ENCODE measurements at places on chromosomes 7 and 10.
A peak's percentile ranks its signal among the peaks of the same experiment; 100 is the strongest.

- DNase-seq: no peak
These were observed 519.2 kb downstream of the TFEC start for GRCh38 chr7:115511330-115511729.

DNA sequence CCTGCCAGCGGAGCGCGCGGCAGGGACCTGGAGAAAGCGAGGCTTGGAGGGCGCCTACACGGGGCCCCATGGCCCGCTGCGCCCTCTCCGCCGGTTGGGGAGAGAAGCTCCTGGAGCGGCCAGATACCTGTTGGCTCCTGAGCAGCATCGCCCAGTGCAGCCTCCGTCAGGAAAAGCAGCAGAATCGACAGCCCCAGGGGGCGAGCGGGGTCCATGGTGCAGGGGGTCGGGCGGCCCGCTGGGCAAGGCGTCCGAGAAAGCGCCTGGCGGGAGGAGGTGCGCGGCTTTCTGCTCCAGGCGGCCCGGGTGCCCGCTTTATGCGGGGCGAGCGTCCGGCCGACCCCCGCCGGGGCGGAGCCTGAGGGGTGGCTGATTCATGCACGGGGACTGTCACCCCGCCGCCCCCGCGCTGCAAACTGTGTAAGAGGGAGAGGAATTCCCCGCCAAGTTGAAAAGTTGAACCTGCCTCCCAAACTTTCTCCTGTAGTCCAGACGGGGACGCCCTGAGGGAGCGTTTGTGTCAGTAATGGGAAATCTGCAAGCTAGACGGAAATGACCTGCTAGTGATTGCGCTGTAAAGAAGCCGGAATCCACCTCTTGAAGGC, at the start of gene TFPI2:
TSS of gene TFPI2 (minus strand) at position 290 of the 605 bp plus-strand sequence. CDS start at position 215, 75 bp downstream.
- peak; percentile 77 for DNase-seq

GRCh38 chr10:98427011-98427515, 12.1 kb upstream of the PYROXD2 start:
- no peak for DNase-seq

DNA sequence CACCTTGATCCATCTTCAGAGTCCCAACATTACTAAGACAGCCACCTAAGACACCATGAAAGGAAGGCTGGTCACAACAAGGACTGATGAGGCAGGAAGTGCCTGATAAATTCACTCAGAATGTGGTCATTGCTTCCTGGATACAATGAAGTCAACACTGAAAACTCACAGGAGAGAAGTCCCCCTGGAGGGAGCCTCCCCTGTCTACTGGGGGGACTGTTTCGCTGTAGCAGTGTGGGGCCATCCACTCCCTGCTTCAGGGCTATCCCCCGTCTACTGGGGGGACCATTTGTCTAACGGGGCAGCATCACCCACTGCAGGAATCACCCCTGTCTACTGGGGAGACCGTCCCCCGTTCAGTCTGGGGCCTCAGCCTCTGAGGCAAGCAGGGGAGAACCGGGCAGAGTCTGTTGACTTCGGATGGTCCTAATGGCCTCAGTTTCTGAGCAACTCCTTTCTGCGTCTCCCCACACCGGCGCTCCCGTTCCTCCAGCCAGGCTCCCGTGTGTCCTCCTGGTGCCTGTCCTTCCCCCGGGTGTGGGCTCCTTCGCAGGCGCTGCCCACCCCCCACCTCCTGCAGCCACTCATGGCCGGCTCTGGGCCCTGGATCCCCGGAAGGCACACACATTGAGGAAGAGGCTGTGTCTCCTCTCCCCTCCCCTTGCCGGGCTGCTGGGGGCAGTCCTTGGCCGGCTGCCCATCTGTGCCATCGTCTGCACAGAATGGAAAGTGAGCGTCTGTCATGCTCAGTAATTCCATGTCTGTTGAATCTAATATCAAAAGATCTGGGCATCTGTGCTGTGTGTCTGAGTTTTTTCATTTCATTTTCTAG, 59.9 kb upstream of the DNAJB6 start:
- DNase-seq: no peak

GRCh38 chr10:6516929-6517284, 63.2 kb downstream of the PRKCQ start:
- DNase-seq: no peak

GRCh38 chr10:3872712-3873329, 87.8 kb upstream of the KLF6 start:
- peak; percentile 30 for DNase-seq

DNA sequence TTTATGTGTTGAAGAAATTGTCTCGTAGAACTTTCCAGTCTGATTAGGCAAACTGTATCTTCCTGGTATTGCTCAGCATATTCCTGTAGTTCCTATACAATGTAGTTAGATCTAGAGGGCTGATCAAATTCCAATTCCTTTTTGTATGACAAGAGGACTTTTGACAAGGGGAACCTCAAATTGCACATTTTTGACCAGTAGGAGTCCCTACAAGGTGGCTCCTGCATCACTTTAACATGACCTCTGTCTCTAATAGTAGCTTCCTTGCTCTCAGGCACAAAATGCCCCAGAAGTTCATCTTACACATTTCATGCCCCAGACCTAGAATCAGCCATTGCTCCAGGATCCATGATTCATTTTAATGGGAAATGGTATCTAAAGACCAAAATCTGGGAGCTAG, 18.7 kb downstream of the HERPUD2 start:
- DNase-seq: no peak

- peak; percentile 8 for DNase-seq
These were observed 1069.1 kb upstream of the AUTS2 start for GRCh38 chr7:68529221-68529620.

GRCh38 chr10:129277841-129278240, 189.2 kb upstream of the MGMT start:
- no peak for DNase-seq

DNA sequence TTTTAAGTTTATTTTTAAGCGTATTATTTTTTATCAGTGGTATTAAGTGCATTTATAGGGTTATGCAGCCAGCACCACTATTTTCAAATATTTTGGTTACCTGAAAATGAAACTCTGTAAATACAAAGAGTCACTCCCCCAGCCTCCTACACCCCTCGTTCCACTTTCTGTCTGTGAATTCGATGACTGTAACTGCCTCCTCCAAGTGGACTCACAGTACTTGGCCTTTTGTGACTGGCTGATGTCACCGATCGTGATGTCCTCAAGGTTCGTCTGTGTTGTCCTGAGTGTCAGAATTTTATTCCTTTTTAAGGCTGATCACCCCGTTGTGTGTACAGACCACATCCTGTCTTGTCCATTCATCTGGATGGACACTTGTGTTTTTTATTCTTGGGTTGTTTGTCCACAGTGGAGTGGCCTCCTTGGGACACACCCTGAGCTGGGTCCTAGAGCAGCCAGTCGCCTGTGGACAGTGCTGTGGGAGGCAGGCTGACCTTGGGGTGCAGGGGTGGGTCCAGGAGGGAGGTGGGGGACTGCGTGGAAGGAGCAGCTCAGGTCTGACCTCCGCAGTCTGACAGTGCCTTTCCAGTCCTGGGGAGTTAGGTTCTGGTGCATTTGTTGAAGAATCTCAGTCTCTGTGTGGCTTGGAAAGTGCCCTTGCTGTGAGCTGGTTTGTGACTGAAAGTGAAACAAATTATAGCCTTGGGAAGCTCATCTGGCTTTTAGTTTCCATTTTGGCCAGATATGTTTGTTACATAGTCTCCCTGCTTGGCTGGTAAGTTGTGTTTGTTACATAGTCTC, 6.9 kb downstream of the MTG1 start:
- no peak for DNase-seq

- DNase-seq: no peak
These were observed 168.1 kb downstream of the KLF6 start for GRCh38 chr10:3616880-3617279.

DNA sequence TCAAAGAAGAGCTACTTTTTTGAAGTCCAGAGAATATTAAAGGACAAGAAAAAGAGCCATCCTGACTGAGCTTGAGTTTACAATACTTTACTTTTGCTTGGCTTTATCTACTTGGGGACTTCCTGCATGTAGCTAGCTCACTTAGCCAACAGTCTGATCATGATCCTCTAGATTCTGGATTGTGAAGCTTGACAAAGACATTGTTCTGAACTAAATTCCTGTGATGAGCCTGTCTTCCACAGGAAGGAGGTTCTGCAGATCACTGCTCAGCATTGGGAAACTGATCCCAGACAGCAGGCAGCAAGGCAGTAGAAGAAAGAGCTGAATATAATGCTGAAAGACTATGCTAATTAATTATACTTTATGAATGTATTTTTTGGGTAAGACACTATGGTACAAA, 296.4 kb downstream of the DGKB start:
- DNase-seq: no peak

DNA sequence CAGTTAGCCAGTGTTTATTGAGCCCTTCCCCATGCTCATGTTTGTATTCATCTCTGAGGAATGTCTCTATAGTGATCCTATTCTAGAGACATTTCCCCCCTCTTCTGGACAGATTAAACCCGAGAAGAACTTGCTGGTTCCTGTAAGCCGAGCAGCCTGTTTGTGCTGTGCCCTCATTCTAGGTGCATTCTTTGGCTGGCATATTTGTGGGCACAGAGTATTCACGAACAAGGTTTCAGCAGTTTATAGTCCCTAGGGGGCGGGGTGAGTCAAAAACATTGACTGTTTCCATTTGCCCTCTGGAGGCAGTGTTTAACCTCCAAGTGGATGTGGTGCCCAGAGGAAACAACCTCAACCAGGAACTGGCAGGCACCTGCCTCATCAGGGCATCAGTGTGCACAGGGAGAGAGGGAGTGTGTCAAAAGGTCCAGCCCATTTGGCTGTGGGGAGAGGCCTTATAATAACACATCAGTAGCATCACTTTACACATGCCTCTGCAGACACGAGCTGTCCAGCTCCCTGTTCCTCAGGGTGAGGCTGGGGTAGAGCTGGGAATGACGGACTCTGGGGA, 273.3 kb upstream of the LRGUK start:
- DNase-seq: peak; percentile 46

DNA sequence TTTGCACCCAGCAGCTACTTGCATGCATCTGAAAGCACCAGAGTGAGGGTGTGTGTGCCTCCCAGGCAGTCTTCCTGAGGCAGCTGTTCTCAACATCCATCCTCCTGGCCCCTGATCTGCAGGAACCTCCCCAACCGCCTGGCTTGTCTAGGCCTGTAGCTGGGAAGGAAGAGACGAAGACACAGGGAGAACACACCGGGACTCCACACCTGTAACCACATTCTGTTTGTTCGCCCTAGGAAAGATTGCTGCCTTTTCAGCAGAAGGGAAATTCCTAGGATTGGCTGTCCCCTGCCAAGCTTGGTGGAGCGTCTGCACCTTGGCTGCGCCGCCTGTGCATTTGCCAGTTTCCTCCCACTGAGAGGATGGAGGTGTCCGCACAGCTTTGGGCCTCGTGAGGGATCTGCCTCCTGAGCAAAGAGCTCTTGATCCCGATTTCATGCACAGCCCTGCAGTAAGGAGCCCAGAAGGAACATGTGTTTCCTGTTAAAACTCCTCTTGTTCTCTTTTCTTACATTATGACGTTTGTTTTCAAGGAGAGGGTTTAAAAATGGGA, 154.6 kb downstream of the TPST1 start:
- DNase-seq: no peak

DNA sequence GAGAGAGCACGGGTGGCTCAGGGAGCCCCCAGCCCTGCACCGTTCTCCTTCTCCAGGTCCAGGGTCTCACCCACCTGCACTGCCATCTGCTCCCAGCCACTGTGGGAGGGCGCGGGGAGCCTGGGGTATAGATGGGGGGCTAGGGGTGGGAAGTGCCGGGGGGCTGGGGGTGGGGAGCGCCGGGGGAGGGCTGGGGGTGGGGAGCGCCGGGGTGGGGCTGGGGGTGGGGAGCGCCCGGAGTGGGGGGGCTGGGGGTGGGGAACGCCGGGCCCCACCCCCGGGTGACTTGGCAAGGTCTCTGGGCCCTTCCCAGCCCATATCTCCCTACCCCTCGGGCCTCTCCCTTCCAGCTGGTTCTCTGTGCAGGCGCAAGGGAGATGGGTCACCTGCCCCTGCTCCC, at the start of gene GRIFIN:
TSS of gene GRIFIN (minus strand) at position 101 of the 400 bp plus-strand sequence. CDS start at position 86, 15 bp downstream.
- DNase-seq: no peak

GRCh38 chr7:65910237-65910636, 37.4 kb downstream of the VKORC1L1 start:
- DNase-seq: no peak

DNA sequence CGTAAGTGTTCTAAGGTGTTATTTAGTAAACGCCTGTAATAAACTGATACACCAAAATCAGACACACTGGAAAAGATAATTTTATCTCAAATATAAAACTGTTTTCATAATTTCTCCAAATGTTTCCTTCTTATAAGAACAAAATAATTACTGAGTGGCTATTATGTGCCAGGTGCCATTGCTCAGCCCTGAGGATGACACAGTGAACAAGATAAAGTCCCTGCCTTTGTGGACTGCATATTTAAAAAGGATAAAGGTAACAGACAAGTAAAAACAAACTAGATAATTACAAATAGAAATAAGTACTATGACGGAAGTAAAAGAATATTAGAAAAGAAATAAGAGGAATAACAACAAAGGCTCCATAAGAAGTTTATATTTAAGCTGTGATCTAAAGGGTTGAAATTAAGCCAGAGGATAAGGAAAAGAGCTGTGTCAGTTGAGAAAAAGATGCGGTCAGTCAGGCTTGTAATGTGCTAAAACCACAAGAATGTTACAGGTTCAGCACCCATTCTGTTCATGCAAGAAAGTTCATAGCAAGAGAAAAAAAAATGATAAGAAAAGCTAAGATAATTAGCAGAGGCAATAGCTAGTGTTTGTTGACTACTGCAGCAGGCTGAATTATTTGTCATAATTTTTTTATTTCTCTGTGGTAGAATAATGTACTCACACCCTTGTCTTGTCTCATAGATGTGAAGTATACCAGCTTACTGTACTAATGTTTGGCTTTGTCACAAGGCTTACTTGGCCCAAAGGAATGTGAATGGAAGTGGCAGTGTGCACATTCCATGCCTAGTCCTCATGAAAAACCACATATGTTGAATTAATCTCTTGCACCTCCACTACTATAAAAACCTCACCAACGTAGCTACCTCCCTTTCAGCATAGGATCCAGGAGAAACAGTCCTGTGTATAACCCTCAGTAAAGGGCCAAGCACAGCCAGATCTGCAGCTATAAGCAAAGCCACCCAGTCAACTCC, 75.1 kb downstream of the CRPPA start:
- DNase-seq: no peak

DNA sequence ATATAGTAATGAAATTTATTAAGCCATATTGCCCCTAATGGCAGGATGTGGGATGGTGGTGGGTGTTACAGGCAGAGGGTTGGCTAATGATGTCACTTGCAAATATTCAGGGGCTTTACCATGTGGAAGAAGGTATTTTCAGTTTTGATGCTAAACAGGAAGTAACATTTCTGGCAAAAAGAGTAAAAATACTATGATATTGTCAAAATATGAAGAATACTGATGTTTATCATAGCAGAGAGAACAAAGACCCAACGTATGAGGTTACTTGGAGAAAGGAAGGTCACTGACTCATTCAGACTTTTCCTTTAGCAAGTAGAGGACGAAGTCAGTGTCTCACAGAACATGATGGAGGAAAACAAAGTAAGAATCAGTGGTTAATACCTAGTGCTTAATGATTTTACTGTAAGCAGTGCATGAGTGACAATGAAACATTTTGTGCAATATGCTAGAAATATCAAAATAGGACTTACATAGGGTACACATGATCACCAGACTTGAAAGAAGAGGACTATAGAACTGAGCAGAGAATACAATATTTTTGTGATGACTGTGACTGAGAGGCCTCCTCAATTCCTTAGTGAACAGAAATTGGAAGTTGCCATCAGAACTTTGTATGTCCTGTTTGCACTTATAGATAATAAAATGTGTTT, 89.7 kb upstream of the STEAP4 start:
- DNase-seq: no peak
